CMK (cell line): ENCODE measurements at places on chromosomes 7 and 10.

DNA sequence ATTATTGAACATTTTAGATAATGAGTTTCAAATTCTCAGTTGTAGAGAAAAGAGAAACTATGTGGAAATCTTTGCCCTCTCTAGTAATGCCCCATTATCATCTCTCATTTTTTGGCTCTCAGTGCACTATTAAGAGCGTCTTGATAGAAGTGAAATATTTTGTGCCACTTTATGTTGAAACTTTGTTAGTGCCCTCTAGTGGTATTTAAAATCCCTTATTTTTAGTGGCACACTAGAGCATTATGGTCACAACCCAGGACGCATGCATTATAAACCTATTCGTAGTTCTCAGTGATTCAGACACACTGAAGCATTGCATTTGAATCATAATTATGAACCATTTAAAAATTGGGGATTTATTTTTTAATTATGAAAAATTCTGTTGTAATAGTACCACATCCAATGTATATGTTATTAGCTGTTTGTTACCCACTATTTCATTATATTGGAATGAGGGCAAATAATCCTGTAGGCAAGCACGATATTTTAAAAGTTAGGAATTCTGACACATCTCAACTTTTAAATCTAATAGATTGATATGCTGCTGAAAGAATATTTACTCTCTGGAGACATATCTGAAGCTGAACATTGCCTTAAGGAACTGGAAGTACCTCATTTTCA is 21.9 kb downstream of the PDCD4 start:
- no peak for DNase-seq

DNA sequence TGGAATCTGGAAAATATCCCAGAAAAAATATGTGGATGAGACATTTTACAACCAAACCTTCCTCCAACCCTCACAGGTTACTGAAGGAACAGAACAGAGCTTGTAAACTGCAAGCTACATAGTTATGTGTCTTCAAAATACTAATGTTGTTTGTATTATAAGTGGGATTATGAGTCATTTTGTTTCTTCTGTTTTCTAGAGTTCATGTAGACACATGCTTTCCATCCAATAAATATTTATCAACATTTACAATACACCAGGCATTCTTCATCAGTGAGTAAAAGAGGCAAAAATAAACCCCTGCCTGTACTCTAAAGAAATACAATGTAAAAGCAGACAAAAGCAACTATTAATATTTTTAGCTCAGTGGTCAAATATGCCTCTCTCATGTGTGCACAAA is 38.0 kb upstream of the TES start:
- DNase-seq = no peak

DNA sequence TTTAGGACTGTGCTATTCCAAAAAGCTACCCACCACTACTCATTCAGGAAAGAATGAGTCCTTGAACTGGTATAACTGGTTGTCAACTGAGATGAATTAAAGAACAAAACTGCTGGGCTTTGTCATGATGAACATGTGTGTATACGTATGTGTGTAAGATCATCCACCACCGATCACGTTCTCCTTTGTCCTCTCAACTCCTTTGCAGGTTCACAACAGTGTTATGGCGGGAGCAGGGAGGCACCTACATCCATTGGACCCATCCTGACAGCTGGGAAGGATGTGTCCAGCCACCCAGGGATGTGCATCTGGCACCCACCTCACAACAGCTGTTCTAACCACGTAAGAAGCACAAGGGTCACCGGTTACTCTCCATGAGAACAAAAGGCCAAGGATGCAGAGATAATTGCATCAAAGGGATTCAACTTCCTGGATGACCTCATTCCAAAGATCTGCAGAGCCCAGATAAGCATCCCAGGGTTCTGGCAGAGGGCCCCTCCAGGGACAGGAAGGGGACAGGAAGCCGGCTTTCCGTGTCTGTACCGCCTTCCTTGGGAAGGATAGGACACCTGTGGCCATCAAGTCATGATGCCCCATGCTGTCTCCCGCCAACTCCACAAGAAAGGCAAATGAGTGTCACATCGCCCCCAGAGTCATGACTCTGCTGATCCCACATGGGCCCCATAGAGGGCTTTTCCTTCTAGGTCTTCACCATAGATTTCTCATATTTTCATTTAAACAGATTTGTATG is 66.1 kb downstream of the STEAP1B start:
- no peak for DNase-seq

DNA sequence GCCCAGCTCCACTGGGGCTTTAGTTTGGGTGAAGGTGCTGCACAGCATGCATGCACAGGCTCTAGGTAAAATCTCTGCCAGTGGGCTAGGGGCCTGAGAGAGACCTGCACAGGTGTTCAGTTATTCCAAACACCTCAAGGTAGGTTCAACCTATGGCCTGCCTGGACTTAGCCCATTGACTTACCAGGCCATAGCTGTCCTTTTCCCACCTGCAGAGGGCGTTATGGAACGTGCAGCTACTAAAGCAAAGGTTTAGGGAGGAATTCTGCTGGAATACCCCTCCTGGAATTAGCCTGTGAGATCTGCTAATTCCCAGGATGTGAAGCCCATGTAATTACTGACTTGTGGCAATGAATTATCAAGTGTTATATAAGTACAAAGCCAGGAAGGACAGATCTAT is 3.6 kb downstream of the VWC2 start:
- no peak for DNase-seq

DNA sequence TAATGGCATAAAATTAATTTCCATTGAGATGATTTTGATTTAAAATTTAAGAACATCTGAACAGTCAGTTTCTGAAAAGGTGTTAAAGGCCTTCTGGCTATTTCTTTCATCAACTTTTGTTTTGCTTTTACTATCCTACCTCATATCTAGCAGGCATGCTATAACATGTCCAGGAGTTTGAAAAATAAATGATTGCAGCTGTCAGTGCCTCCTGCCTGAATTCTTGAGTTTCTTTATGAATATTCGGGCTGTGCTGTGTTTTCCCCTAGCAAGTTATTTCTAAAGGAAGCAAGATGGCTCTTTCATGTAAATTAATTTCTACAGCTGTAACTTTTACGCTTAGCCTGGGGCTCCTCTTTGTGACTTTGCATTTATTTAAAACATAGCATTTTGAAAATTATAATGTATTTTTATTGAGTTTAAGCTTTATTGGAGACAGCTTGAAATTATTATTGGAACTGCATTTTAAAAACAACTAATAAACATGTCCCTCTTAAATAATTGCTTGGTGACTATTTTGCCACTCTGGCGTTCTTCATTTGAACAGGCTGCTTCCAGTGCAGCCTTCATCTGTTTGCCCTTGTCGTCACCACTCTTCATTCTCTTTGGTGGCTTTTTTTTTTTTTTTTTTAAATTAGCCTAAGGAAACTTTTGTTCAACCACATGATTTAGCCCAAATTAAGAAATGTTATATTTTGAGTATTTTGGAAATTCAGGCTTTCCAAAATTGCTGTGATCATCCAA is 1083.4 kb upstream of the LRRN3 start:
- no peak for DNase-seq

DNA sequence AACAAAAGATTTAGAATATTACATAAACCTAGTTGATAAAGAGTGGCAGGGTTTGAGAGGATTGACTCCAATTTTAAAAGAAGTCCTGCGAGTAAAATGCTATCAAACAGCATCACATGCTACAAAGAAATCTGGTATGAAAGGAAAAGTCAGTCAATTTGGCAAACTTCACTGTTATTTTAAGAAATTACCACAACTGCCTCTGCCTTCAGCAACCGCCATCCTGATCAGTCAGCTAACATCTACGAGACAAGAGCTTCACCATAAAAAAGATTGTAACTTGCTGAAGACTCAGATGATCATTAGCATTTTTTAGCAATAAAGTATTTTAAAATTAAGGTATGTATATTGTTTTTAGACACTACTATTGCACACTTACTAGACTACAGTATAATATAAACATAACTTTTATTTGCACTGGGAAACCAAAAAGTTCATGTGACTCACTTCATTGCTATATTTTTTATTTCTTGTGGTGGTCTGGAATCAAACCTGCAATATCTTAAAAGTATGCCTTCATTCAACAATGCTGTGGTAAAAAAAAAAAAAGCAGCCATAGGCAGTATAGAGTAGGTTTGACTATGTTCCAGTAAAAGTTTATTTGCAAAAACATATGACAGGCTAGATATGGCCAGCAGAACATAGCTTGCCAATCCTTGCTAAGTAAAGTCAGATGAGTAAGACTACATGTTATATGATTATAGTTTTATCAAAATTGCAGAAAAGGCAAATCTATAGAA is 74.4 kb downstream of the GLCCI1 start:
- no peak for DNase-seq

GRCh38 chr7:128063088-128063487 is 31.9 kb upstream of the LRRC4 start:
- DNase-seq = no peak

GRCh38 chr10:47261556-47261955 is 38.4 kb upstream of the GDF10 start:
- DNase-seq = no peak
